CD8-positive, alpha-beta memory T cell (primary cell): ENCODE measurements at places on chromosomes 1 and 21. TPM values are rescaled to one million over a fixed set of nuclear protein-coding genes. Genes with fewer than 3 reads are reported as not detected.

- no peak for DNase-seq
These were observed 6.9 kb upstream of the CBR3 start for GRCh38 chr21:36127977-36128376.

GRCh38 chr21:44919913-44920693 lies 596 bp downstream of the ITGB2 start:
- DNase-seq = no peak

GRCh38 chr1:226867461-226868054 lies 2.9 kb upstream of the PSEN2 start:
- DNase-seq = no peak

- DNase-seq = no peak
These were observed 26.0 kb upstream of the KCNK2 start for GRCh38 chr1:215056584-215056983.

DNA sequence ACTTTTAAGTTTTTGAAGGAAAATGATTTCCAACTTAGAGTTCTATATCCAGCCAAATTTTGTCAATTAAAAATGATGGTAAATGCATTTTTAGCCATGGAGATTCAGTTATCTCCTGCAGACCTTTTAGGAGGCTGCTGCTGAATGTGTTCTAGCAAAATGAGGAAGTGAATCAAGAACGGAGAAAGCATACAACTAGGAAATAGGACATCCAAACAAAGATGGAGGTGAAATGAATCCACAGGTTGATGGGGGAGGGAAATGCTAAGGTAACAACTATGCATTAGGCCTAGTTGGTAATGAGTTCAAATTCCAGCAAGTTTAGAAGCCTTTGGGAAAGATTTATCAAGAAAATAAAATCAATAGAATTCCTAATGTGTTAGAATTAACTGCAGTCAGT lies 80.5 kb downstream of the FNBP1L start:
- no peak for DNase-seq

The TAS1R1 gene
- total RNA-seq = not detected

The LUZP1 gene
- total RNA-seq = 19.6 TPM
